ENCODE measurements at places on chromosomes 7 and 10.
A peak's percentile ranks its signal among the peaks of the same experiment; 100 is the strongest.

- no peak for DNase-seq
Observed at GRCh38 chr10:81096558-81096957, 558.9 kb downstream of the SH2D4B start.

DNA sequence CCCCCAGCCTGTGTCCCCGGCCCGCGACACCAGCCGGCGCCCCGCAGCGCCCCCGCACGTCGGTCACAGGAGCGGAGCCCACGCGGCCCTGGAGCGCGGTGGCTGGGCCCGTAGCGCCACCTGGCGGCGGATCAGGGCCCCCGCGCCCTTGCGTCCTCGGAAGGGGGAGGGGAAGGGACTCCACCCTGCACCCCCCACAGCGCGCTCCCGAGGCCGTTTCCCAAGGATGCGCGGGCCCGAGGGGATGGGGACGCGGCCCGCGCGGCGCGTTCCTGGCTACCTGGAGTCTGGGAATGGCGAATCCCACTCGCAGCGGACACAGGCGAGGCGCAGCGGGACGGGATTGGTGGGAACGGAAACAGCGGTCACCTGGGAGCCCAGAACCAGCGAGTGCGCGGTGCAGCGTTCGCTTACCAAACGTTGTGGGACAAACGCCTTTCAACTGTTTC lies 23.8 kb upstream of the MKI67 start:
- peak; percentile 71 for DNase-seq

DNA sequence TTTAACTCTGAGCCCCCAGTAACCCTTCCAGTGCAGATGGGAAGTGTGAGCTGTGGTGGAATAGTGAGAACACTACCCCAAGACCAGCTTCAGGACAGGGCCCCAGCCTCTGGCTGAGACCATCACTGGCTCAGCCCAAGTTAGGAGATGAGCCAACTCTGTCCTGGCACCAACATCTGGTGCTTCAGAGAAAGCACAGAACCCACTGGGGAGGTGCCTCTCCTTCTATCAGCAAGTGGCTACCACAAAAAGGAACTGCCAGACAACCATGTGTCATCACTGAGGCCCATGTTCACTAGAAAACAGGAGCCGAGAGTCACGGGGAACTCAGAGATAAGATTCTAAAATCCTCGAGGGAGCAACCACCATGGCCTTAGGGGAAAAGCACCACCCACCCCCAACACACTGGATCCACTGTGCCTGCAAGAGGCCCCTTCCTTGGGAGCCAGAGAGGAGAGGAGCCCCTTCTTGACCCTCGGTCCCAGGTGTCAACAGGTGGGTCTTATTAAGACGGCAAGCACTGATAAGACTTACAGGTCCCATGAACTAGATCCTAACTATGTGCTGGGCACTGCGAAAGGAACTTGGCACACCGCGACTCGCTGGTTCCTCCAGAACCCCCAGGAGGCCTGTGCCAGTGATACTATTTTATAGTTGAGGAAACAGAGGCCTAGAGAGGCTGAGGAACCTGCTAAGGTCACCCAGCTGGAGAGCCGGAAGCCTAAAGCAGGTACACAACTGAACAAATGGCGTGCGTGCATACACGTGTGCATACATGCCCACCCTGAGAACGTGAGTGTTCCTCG lies 102.7 kb downstream of the FAM53B start:
- DNase-seq: peak; percentile 49

- no peak for DNase-seq
Observed at GRCh38 chr10:123790132-123790885, 101.3 kb downstream of the CPXM2 start.

- no peak for DNase-seq
Observed at GRCh38 chr7:37674531-37674930, 9.0 kb upstream of the GPR141 start.

DNA sequence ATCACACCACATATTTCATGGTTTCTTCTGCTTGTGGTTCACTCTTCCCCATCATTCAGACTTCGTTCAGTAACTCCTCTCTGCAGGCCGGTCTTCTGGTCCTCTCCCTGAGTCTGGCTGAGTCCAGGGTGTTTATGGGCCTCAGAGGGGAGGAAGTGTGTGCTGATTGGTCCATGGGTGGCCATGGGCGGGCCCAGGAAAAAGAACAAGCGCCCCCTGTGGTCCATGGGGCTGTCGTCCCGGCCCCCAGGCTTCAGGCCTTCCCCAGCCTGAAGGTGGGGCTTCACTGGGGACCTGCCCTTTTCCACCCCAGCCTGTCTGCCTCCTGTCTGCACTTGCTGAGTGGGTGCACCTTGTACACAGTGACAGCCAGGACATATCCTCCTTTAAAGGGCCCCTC lies 123.7 kb downstream of the VIPR2 start:
- no peak for DNase-seq

DNA sequence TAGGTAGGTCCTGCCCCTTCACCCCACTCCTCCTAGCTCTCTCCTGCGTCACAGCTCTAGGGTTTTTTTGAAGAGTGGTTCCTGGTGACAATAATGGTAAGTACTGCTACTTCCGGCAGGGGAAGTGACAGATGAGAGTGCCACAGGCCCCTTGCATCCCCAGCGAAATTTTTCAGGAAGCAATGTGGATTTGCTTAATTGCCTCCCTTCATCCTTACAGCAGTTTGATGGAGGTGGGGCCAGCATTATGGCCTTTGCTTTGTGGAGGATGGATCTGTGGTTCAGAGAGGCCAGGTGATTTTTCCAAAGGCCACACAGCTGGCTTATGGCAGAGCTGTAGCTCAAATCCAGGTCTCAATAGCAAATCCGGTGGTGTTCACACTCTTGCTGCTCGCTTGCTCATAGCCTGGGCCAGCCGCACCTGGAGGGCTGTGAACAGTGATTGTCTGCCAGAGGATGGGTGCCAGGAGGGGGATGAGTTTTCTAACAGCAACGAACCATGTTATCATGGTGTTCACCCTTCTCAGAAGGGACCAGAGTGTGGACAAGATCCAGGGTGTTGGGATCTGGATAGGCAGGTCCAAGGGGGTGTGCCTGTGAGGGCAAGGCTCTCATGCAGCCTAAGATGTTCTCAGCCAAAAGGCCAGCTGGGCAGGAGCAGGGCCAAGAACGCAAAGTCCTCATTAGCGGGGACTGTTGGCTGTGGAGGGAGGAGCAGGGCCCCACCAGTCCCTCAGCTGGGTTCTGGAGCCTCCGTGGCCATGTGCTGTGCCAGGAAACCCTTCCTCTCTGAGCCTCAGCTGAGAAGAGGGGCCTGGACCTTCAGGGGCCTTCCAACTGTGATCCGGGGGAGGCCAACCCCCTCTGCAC lies 89.0 kb downstream of the EMX2 start:
- no peak for DNase-seq

DNA sequence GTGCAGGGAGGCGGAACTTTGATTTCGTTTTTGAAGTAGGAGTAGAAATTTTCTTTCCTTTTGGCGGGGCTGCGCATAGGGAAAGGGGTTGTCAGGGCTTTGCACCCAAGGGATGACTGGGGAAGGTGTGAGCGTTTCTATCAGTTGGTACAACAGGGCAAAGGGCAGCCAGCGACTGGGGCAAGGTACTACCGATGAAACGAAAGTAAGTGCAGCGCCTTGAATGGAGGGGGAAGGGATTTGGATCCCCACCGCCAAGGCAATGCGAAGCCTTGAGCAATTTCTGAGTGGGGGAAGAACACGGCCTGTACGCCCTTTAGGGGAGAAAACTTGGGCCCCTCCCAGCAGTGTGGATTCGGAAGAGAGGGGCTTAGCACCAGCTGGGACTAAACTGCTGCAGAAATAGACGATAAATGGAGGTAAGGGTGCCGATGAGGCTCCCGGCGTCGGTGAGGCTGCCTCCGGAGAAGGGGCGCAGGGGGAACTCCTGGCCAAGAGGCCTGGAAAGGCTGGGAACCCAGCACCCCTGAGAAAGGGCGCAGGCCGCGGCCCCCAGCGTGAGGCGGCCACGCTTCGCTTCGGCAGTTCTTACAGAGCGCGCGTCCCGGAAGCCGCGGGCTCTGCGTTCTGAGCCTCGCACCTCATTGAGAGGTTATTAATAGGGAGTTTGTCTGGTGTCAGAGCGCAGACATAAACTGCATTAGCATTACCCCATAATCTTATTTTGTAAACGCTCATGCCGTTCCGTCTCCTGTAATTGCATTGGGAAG lies 10.0 kb upstream of the TLX1 start:
- DNase-seq: no peak

- DNase-seq: no peak
Observed at GRCh38 chr7:98278936-98279335, 2.5 kb upstream of the BRI3 start.

- DNase-seq: no peak
Observed at GRCh38 chr10:98980353-98980752, 255.3 kb downstream of the HPSE2 start.

- DNase-seq: no peak
Observed at GRCh38 chr10:77716458-77717317, 79.1 kb upstream of the KCNMA1 start.

- no peak for DNase-seq
Observed at GRCh38 chr7:145434811-145435210, 599.0 kb upstream of the TPK1 start.

- no peak for DNase-seq
Observed at GRCh38 chr10:47402641-47403301, 18.7 kb upstream of the ZNF488 start.

DNA sequence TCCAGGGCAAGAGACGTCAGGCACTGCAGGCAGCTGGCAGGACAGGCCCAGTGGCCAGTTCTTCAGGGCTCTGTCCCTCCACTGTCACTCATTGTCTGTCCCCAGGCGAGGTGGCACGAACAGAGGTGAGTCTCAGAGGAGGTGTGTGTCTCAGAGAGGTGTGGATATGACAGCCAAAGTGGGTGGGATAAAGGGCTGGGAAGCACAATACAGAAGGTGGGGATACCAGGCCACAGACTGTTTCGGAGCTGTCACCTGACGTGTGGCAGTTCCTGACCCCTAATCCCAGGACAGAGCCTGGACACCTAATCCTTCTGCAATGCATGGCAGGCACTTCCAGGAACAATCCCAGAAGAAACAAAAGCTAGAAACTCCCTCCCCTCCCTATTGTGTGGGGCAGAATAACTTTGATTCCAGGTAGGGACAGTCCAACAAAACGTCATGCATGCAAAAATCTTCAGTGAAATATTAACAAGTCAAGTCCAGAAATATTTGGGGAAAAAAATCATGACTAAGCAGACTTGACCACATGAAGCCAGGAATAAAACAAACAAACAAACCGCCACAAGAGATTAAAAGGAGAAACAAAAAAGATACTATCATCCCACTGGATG lies 11.6 kb downstream of the KLRG2 start:
- no peak for DNase-seq

DNA sequence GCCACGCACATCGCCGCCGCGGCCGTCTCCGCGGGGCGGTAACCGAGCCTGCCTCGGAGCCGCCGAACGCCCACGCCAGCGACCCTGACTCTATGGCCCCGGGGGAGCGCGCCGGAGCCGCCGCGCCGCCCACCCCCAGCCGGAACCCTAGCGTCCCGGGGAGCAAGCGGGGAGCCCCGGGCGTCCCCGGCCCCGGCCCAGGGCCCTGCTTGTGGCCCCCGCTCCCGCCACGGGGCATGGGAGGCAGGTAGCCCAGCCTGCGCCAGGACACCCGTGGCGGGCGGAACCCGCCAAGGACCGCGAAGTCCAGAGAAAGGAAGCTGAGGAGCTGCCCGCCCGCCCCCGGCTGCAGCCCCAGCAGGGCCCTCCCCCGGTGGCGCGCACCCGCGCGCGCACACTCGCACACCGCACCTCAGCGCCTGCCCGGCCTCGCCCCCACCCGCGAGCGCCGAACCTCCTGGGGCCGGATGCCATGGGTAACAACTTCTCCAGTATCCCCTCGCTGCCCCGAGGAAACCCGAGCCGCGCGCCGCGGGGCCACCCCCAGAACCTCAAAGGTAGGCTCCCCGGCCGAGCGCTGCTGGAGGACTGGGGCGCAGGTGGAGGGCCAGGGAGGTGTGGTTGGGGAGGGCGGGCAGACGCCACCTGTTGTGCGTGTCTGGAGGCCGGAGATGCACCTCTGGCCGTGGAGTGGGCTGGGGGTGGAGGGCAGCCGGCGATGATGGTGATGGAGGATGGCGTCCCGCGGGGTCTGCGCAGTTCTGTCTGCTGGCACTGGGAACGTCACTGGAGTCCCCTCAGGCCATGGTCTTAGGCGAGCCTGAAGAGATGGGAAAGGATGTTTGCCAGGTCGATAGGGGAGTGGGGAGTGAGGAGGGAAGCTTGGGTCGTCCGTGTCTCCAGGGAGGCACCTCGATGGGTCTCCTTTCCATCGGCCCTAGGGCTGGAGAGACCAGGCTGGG lies 692 bp downstream of the NEURL1 start:
- DNase-seq: peak; percentile 6

GRCh38 chr7:23696916-23697441 lies 13.0 kb upstream of the STK31 start:
- peak; percentile 22 for DNase-seq

- DNase-seq: no peak
Observed at GRCh38 chr7:105187302-105188169, 173.5 kb downstream of the KMT2E start.

- DNase-seq: no peak
Observed at GRCh38 chr7:167090-167855, 25.1 kb upstream of the FAM20C start.

DNA sequence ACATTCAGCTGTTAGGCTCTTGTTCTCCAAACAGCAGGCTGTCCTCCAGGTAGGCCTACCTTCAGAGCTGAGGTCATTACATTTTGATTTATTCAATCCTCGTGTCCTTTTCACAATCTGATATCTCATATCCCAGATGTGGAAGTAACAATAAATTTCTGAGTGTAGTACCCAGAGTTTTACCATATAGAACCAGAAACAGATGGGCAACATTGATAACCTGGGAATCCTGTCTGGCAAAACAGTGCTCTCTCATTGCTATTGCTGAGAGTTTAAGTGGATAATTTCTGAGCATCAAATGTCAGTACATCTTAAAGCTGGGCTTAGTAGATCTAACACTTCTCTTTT lies 1007.8 kb downstream of the REEP3 start:
- no peak for DNase-seq

Measured in stimulated activated naive CD4-positive, alpha-beta T cell treated with Interleukin-2 at 50 U/mL for 16 hours (primary cell).